ENCODE measurements at places on chromosomes 1 and 21.
A peak's percentile ranks its signal among the peaks of the same experiment; 100 is the strongest.

- DNase-seq, result no peak
Measured at GRCh38 chr1:59355361-59355760, 58.5 kb downstream of the FGGY start.

DNA sequence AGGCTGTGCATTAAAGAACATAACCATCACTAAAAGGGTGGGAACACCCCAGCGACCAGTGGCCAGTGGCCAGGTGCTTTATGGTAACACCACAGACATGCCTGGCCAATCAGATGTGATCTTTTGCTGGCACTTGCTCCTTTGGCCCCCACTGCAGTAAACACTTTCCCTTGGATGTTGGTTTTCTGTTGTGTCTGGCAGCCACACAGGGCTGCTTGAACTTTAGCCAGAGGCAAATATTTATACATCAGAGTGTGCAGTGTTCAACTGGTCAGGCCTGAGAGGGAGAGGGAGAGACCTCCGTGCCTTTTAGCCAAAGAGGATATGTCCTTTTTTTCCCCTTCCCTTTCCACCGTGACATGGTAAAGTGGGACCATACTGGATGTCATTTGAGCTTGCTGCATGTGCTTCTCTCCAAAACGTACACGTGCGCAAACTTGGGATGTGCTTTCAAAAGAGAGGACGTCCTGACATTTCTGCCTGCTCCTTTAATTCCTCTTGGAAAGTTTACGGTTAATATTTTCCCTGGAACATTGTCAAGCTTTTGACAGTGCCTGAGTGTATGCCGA, 101.2 kb downstream of the NFIA start:
- peak; percentile 58 for DNase-seq

GRCh38 chr1:98256700-98257099, 335.9 kb upstream of the DPYD start:
- no peak for DNase-seq

DNA sequence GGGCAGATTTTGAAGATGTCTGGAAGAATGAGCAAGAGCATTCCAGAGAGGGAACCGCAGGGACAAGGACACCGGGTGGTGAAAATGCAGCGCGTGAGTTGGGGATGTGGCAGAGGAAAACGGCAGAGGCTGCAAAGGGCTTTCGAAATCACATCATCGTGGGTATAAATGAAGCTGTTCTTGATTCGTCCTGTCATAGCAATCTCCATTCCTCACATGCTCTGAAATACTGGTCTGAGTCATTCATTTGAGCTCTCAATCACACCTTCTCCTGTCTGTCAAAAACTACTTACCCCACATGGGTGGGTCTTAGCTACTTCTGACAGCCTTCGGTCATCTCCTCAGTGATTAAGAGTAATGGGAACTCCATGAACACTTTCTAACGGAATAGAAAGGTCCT, 81.5 kb downstream of the ERG start:
- no peak for DNase-seq

DNA sequence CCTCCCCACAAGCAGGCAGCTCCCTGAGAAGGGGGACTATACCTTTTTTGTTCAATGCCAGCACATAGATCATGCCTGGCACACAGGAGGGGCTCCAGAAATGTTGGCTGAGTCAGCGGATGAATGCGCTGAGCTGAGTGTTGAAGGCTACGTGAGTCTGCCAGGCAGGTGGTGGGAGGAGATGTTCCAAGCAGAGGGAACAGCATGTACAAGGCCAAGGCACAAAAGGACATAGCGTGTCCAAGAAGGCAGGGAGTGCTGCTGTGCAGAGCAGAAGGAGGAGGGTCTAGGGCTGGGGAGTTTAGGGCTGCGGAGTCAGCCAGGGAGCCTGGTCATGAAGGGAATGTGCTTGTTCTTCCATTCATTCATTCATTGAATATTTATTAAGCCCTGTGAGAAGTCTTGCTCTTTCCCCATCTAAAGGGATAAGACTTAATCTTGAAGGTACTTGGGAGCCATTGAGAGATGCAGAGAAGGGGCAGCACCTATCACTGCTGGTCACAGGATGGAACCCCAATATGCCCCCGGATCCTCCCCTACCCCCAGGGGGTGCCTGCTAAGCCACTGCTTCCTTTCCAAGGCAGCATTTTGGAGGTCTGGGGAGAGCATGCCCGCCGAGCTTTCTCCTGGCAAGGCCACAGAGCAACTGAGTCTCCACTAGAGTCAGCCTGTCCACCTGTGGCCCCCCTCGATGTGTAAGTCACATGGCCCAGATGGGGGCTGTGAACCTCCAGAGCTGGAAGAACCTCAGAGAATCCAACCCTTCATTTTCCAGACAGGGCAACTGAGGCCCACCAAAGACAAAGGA, 31.2 kb upstream of the LAPTM5 start:
- no peak for DNase-seq

DNA sequence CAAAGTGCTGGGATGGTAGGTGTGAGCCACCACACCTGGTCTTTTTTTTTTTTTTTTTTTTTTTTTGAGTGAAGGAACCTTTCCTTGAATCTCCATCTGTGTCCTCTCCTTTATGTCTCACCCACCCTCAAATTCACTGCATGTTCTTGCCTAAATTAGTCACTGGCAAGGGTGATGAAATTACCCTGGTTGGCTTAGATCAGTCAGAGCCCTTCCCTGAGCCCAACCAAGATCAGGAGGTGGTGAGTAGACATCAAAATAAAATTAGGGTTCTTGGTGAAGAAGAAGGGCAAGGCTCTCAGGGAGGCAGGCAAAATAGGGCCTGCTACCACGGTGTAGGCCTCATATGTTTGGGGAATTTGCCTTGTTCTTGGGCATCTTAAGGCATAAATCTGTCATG, 5.3 kb upstream of the TNN start:
- no peak for DNase-seq

- DNase-seq, result peak; percentile 67
Measured at GRCh38 chr1:203408486-203409481, 57.9 kb upstream of the FMOD start.

- DNase-seq, result no peak
Measured at GRCh38 chr1:10519016-10519417, 44.3 kb downstream of the PEX14 start.

DNA sequence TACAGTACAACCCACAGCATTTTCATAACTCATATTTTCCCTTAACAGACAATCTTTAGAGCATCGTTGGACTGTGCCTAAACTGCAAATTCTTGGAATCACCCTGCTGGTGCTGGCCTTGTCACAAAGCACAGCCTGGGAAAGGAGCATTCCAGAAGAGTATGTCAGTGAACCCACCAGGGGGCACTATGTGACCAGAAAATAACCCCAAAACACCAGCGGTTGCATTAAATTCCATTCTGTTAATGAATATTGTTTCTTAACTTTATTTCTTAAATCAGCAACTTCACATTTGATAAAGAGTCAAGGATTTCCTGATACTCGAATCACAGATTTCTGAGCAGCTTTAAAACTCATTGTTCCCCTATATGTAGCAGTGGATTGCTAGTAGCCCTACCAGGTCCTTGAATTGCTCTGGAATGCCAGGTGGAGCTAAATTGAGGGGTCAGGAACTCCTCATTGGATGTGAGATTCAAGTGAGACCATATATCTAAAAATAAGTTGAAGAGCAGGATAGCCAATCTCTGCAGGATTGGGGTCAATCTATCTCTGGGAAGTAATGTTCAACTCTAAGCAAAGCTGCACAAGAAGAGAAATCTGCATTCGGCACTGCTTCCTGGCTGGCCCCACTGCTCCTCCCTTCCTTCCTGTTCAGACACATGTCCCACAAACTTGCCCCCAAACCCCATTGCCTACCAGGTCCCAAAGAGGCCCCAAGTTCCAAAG, 12.7 kb upstream of the RAB4A start:
- DNase-seq, result peak; percentile 63

DNA sequence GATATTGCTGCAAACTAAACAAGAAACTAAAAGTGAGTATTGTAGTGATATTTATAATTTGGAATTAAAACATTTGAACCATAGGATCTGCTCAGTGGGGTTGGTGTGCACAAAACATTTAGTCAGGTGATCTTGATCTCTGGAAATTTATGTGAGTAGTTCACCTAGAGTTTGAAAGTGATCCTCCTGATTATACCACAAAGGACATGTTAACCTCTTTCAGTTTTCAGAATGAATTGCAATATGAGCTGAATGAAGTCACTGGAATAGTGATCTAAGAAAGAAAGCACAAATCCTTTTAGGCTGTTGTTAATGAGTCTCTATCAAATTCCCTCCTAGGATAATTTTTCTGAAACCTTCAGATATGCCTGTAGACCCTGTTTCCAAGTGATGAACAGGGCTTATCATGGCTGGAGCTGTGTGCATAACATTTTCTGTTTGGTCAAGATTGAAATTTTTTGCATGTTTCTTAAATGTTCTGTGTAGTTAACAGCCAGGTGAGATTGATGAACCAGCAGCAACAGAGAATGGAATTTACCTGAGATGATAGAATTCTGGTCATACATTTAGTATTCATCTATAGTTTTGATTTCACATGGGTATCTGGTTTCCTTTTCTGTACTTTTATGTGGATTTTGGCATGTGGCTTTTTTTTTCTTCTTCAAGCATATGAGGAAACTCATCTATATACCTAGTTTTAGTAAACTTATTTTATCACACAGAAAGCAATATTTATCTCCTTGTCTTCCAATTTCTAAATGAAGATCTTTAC, 25.5 kb downstream of the CDC14A start:
- no peak for DNase-seq

GRCh38 chr1:57489358-57490036, 65.6 kb upstream of the DAB1 start:
- peak; percentile 88 for DNase-seq

GRCh38 chr1:4132352-4133296, 232.6 kb upstream of the C1orf174 start:
- DNase-seq, result no peak

DNA sequence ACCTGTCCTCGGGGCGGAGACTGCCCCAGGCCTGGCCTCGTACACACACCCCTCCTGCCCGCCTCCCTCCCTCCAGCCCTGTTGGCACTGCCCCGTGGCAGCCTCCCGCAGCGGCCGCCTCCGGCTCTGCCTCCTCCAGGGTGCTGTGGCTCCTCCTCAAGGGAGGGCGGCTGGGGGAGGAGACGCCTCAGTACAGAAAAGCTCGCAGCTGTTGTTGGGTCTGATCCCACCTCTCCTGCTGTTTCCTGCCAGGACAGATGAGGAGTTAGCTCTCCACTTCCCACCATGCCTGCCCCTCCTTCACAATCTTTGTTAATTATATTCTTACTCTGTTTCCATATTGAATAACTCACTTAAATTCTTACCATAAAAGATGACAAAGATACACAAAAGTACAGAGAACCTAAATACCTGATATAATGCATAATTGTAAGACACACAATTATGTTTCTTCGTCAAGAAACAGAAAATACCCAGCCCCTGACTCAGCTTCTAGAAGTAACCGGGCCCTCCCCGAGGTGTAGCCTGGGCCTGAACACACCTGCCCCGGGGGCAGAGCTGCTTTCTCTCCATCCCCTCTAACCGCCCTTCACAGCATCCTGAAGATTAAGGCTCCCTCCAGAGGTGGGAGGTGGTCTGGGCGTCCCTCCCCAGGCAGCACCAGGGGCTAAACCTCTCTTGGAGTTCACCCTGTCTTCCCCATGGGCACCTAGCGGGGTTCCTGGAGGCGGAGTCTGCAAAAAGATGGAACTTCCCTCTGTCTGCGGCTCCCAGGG, 30.6 kb upstream of the COL6A1 start:
- peak; percentile 37 for DNase-seq

GRCh38 chr1:108936170-108936569, 27.1 kb downstream of the CLCC1 start:
- no peak for DNase-seq

- DNase-seq, result no peak
Measured at GRCh38 chr1:18748435-18748834, 111.0 kb downstream of the TAS1R2 start.

DNA sequence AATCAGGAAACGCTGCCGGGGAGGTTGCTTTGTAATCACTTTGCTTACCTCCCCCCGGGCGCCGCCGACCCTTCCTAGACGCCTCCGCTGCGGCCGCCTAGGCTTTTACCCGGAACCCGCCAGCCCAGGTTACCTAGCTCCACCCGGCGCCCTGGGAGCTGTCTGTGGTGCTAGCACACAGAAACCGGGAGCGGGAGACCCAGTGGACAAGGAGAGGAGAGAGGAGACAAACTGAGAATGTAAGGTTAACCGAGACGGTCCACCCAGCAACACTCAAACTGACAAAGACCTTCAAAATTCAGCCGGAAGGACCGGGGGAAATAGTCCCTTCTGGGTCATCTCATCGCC, 9.8 kb downstream of the BARHL2 start:
- peak; percentile 37 for DNase-seq

- DNase-seq, result no peak
Measured at GRCh38 chr1:158099185-158099584, 81.5 kb upstream of the CD1D start.

GRCh38 chr1:2174348-2175054, 20.1 kb downstream of the FAAP20 start:
- peak; percentile 64 for DNase-seq

GRCh38 chr1:56435434-56436262, 143.7 kb downstream of the PLPP3 start:
- DNase-seq, result no peak

DNA sequence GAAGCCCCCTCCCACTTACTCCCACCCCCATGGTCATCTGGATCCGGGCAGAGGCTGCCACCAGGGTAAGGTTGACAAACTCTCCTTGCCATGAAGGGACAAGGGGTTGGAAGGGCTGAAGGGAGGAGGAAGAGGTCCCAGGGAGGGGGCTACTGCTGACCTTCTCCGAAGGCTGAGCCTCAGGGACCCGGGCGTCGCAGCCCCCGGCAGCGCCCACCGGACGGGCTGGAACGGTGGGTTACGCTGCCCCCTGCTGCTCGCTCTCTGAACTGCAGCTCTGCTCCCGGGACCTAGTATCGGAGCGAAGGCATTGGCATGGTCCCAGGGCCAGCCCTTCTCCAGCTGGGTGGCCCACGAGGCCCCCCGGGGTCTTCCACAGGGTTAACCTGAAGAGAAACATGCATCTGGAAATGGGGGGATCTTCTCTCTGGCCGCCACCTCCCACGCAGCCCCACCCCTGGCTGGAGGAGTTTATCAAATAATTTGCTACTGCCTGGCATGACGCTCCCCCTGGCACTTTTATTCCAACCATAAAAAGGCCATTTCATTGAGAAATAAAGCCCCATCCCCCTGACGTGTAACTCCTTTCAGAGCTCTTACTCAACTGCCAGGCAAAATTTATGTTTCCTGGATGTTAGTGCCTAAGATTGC, 70.4 kb upstream of the TARDBP start:
- peak; percentile 5 for DNase-seq

DNA sequence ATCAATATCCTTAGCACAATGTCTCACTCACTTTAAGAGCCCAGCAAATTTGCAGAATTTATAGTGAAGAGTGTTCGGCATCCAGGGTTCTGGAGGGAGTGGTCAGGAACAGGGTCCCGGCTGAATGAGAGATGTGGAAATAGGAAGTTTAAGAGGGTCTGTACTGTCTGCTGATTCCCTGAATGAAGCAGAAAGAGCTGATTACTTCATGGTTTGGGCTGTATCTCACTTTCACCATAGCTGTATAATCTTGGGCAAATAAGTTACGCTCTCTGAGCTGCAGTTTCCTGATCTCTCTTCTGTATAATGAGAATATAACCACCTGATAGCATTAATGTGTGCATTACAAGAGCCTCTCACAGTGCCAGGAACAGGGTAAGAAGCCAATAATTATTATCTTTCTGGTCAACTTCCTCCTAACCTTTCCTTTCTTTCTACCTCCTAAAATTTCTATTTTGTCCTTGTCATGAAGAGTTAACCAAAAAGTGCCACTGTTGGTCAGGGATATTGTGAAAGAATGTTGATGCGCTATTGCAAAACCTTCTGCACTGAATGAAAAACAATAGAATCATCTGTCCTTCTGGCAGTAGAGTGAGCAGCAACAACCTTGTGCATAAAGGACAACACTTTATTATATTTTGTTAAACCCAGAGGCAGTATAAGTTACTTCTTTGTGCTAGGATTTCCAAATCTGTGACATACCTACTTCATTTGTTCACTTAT, 14.7 kb upstream of the PTGFR start:
- DNase-seq, result no peak
